ENCODE measurements at places on chromosomes 1 and 21.
A peak's percentile ranks its signal among the peaks of the same experiment; 100 is the strongest.

GRCh38 chr1:29890201-29890959 lies 654.1 kb downstream of the PTPRU start:
- H3K4me3 ChIP-seq: no peak overlapping the region
- H3K27me3 ChIP-seq: no peaks in the 10 kb centered on the region
- no peaks in the 10 kb centered on the region for H3K4me1 ChIP-seq

DNA sequence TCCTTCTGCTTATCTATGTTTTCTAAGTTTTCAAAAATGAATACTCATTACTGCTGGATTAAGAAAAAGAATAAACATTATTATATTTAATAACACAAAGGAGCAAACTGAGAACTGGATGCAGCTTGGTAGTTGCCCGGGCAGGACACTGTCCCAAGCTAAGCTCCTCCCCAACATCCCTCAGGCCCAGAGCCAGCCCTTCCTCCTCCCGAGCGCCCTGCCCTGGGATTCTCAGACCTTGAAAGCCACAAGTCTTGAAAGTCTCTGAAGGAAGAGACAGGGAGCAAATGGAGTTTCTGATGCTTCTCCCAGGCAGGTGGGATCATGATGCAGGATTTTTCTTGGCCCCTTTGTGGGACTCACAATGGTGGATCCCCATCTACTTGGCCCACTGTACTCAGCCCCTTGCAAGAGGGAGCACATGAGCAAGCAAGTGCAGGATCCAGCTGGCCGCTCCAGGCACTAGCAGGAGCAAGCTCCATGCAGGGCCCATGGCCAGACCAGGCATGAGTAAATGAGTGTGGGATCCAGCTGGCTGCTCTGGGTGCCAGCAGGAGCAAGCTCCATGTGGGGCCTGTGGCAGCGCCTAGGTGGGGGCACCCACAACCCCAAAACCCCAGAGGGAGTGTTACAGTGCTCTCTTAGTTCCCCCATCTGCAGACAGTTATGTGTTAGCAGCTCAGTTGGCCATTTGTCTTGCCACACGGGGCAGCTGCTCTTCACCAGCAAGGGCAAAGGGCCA lies 32.1 kb upstream of the RAB4A start:
- no peaks in the 10 kb centered on the region for H3K27me3 ChIP-seq
- no peaks in the 10 kb centered on the region for H3K36me3 ChIP-seq
- no peak for DNase-seq

GRCh38 chr1:243507672-243508302 lies 251.9 kb downstream of the SDCCAG8 start:
- no peak overlapping the region for H3K27ac ChIP-seq
- DNase-seq: no peak
- H3K27me3 ChIP-seq: no peaks in the 10 kb centered on the region

- DNase-seq: no peak
- no peaks in the 10 kb centered on the region for H3K27me3 ChIP-seq
- H3K4me3 ChIP-seq: peak overlapping the region; percentile 83
- peaks cover 34% of the 10 kb centered on the region for H3K36me3 ChIP-seq
- H3K27ac ChIP-seq: peak overlapping the region; percentile 97
These were observed 524 bp downstream of the COPA start for GRCh38 chr1:160342526-160342925.

DNA sequence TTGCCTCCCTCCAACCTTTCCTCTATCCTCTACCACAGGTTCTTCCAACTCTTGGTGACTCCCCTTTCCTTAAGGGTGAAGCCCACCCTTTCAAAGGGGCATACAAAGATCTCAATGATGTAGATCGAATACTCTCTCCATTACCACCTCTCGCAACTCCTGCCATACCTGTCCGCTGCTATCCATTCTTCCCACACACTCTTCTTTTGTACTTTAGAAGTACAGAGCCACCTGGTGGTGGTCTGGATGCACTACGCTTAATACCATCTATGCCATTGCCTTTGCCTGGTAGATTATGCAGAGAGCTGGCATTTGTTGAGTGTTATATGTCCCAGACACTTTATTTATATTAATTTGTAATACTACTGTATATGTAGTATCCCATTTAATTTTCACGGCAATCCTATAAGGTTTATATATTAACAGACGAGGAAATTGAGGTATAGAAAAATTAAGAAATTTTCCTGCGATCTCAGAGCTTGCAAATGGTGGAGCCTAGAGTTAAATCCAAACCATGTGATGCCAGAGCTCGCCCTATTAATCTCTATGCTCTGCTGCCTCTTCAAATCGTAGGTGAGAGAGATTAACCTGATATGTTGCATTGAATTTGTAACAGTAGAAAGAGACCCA lies 22.9 kb downstream of the TSHB start:
- DNase-seq: no peak
- H3K27me3 ChIP-seq: no peaks in the 10 kb centered on the region
- no peaks in the 10 kb centered on the region for H3K36me3 ChIP-seq
- H3K27ac ChIP-seq: no peak overlapping the region

GRCh38 chr1:209162651-209163050 lies 420.9 kb upstream of the CAMK1G start:
- H3K27ac ChIP-seq: no peak overlapping the region
- no peaks in the 10 kb centered on the region for H3K4me1 ChIP-seq
- H3K27me3 ChIP-seq: no peaks in the 10 kb centered on the region

- no peaks in the 10 kb centered on the region for H3K4me1 ChIP-seq
- no peak overlapping the region for H3K4me3 ChIP-seq
- no peak for DNase-seq
- H3K36me3 ChIP-seq: no peaks in the 10 kb centered on the region
- H3K27me3 ChIP-seq: no peaks in the 10 kb centered on the region
These were observed 120.5 kb upstream of the NGF start for GRCh38 chr1:115458426-115459114.

DNA sequence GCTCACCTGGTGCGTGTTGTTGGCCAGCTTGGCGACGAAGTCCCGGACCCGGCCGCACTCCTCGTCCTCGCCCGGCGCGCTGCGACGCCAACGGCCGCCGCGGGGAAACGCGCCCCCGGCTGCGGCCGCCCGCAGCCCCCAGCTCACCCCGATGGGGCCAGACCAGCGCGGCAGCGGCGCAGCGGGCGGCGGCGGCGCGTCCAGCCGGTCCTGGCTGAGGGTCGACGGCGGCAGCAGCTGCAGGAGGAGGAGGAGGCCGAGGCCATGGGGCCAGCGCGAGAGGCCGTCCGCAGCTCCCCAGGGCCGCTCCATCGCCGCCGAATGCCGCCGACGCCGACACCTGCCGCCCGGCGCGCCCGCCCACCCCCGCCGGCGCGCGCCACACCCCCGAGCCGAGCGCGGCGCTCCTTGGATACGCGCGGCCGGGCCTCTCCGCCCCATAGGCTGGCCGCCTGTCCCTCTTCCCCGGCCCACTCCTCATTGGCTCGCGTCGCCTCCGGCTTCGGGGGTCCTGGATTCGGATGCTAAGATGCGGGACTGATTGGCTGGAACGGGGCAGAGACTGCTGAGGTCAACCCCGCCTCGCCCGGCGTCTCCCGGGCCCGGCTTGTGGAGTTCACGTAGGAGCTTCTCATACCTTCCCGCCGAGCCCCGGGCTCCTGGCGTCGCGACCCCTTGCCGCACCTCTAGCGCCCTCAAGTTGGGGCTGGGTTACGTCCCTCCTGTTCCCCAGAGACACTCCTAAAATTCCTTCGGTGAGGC lies at the start of gene SORT1:
Gene SORT1 (minus strand): TSS at position 338 of the 762 bp plus-strand sequence. CDS start 26 bp downstream, at position 312.
- no peaks in the 10 kb centered on the region for H3K27me3 ChIP-seq
- H3K27ac ChIP-seq: peak within 1 kb of the TSS; percentile 80
- peak within 1 kb of the TSS; percentile 68 for H3K4me3 ChIP-seq
- peaks cover 23% of the 10 kb centered on the region for H3K36me3 ChIP-seq
- peak; percentile 94 for DNase-seq

DNA sequence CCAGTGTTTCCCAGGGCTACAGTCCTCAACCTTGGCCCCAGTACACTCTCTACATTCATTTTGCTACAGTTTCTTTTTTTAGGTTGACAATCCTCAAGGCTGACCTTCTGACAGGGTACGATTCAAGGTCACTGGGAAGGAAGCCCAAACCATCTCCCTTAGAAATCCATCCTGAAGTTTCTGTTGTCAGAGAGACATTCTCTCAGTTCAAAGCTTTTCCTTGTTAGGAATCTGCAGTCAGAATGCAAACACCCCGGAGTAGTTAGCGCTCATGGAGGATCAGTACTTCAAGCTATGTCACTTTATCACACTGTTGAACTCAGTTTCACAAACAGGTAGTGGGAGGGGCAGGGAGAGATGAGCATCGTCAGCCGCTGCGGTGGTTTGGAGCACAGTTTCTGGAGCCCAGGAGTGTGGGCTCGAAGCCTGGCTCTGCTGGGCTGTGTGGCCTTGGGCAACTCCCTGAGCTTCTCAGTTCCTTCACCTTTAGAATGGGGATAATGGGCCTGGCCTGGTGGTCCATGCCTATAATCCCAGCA lies 4.2 kb downstream of the SLC2A5 start:
- DNase-seq: no peak
- no peaks in the 10 kb centered on the region for H3K36me3 ChIP-seq
- peaks cover 17% of the 10 kb centered on the region for H3K4me1 ChIP-seq

DNA sequence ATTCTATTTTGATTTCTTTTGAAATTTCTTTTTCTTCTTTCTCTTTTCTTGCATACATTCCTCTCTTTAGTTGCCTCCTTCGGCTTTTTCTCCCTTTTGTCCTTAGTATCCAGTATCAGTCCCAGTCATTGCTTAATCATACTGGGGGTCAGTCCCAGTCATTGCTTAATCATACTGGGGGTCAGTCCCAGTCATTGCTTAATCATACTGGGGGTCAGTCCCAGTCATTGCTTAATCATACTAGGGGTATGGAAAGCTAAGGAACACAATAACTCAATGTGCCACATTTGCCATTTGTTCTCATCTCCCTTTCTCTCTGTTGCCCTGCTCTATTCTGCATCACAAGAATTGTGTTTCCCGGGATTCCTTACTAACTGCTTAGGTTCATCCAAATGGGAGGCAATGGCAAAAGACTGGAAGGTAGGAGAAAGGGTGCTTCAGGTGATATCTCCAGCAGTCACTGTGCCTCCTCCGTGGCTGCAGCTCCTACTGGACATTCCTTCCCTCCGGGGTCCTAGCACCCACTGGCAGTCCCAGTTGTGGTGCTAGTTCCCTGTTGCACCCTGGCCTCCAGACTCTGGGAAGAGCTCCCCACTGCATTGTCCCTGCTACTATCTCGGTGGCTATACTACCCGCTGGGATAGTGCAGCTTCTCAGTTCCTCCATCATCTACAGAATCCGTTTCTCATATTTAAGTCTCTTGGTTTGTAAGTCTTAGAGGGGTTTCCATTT lies 32.6 kb upstream of the LAMC1 start:
- no peak for DNase-seq
- no peak overlapping the region for H3K4me3 ChIP-seq
- H3K27me3 ChIP-seq: no peaks in the 10 kb centered on the region
- no peaks in the 10 kb centered on the region for H3K4me1 ChIP-seq

DNA sequence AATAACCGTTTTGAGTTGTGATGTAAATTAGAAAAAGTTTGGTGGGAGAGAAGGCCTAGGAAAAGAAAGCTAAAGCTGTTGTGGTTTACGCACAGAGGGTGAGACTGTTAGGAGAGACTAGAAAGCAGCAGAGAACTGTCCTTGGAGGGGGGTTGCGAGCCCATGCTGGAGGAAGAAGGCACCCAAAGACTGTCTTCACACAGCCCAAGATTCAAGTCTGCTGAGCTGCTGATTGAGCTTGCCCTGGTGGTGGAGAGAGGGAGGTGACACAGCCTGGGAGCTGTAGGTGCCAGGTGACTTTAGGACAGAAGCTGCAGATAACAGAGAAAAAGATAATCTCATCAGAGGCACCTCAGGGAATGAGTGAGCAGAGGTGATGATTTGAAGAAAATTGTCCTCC lies 18.3 kb upstream of the TLR5 start:
- no peak overlapping the region for H3K27ac ChIP-seq
- no peaks in the 10 kb centered on the region for H3K36me3 ChIP-seq
- DNase-seq: no peak

DNA sequence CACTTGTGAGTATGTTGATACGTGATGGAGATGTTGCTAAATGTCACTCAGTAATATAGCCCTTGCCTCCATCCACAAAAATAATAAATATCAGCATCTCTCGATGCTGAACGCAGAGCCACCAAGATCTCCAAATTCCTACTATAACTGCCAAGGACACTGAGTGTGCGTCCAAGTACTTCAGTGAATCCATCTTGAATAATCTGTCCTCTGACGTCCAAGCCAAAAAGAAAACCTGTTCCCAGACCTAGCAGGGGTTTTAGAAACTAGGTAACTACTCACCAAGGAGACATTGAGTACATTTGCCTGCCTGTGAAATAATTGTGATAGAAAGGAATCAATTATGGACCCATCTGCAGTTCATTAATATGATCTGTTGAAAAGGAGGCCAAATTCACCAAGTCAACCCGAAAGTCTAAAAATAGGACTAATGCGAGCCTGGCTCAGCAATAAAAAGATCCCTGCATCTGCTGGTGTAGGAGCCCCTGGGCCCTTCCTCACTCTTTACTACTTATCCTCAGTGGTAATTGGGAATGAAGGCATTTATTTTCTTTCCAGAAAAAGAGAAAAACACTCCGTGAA lies 226.9 kb upstream of the IRF2BP2 start:
- DNase-seq: no peak
- H3K36me3 ChIP-seq: no peaks in the 10 kb centered on the region
- no peak overlapping the region for H3K27ac ChIP-seq
- H3K4me1 ChIP-seq: no peaks in the 10 kb centered on the region
- H3K27me3 ChIP-seq: no peaks in the 10 kb centered on the region
- no peak overlapping the region for H3K4me3 ChIP-seq

DNA sequence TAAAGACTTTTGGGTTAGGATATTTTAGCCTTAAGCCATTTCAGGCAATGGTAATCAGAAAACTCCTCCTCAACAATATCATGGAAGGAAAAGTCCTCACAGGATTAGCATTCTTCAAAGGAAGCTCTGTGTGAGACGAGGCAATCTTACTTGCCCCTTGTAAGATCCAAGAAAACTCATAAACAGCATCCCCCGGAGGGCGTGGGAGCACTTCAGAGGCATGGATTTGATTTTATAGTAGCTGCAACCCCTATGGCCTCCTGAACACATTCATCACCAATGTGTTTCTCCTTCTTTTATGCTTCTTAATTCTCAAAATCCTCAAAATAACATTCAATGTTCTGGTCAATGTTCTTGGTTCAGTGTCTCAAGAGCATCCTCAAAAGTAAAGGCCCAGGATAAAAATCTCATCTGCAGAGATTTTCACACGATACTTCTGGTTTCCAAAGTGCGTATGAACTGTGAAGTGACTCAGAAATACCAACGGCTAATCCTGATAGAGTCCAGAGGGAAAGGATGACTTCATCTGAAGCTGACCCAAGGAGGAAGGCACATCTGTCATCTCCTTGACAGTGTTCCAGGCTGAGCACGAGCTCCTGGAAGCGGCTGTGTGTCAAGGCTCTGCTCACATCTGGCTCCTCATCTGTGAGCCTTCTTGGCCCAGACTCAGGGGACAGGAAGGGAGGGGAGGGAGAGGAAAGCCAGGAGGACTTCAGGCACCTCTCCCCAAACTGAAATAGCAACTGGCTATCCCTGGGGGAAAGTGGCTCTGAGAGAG lies 49.3 kb upstream of the PSEN2 start:
- H3K4me1 ChIP-seq: peaks cover 8% of the 10 kb centered on the region
- no peak for DNase-seq
- no peak overlapping the region for H3K4me3 ChIP-seq
- H3K27ac ChIP-seq: peak overlapping the region; percentile 71

- H3K4me3 ChIP-seq: peak within 1 kb of the TSS; percentile 47
- H3K27me3 ChIP-seq: no peaks in the 10 kb centered on the region
- peak within 1 kb of the TSS; percentile 88 for H3K27ac ChIP-seq
- DNase-seq: no peak
These were observed at the start of gene PTPRC for GRCh38 chr1:198638894-198639635. TSS of gene PTPRC (plus strand) at chr1:198639040. CDS start at chr1:198639269, 229 bp downstream.
